MV-4-11 (cell line): ENCODE measurements at places on chromosomes 1 and 21.
A peak's percentile ranks its signal among the peaks of the same experiment; 100 is the strongest.

GRCh38 chr1:81232420-81232819 lies 568.3 kb upstream of the ADGRL2 start:
- DNase-seq = no peak

GRCh38 chr1:99943223-99943794 lies 26.5 kb upstream of the SLC35A3 start:
- no peak for DNase-seq

DNA sequence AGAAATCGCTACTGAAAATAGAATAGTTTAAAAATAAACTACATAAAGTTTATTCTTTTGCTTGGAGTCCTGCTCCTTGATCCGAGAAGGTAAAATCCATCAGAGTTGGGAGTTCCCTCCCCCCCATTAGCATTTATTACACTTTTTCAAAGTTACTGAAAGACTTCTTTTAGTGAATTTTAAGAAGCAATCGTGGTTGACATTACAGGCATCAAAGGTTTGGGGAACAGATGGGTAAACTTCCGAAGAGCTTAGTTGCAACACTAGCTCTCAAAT lies 31.0 kb upstream of the NFIA start:
- DNase-seq = no peak

GRCh38 chr1:13570924-13571323 lies 12.7 kb upstream of the PDPN start:
- DNase-seq = no peak

DNA sequence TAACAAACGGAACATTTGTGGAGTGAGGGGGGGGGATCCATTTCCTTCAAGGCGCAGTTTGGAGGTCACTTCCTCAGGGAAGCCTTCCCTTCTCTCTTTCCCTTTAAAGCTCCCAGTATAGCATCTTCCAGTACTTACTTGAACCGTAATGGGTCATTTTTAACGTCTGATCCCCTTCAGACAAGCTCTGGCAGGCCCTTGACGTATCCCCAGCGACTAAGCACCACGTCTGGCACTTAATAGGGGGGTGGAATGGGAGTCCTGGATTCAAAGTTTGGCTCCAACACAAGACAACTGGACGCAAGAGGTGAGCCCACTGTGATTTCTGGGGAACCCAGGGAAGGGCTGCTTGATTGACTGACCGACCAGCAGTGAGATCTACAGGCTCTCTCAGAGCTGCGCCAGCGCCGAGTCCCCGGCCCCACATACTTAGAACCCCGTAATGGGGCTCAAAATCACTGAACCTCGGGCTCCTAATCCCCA lies 441 bp downstream of the YARS1 start:
- DNase-seq = peak; percentile 31

DNA sequence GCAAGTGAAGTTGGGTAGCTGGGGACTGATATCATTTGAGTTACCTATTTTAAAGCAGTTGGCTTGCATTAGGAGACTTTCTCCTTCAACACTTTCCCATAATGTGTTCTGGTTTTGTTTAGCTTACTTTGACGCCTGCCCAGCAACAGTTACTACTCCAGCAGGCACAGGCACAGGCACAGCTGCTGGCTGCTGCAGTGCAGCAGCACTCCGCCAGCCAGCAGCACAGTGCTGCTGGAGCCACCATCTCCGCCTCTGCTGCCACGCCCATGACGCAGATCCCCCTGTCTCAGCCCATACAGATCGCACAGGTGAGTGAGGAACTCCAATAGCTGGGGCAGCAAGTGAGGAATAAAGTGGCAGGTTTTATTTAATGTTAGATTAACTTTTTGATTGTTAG lies 144.3 kb downstream of the CD247 start:
- no peak for DNase-seq

DNA sequence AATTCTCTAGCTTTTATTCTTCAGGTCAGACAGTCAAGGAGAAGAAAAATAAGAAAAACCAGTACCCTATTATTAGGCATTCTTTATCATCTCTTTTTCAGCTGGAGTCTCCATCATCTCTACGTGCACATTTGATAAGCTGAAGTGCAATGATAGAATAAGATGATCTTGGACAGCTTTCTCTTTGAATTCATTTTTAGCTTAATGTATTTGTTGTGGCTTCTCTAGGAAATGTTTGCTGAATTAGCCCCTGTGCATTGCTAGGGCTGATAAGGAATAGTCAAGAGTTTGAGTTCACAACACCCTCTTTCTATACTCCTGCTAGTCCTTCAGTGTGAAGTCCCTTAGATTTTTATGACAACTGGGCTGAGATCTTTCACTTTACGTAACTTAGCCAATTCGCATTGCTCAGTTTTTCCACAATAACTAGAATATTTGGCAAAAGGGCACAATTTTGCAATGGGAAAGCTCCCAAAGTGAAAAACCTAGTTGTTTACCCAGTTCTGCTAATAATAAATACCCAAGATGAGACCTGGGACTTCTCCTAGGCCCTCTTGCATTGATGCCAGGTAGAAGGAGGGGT lies 7.0 kb upstream of the KCNJ15 start:
- DNase-seq = no peak

DNA sequence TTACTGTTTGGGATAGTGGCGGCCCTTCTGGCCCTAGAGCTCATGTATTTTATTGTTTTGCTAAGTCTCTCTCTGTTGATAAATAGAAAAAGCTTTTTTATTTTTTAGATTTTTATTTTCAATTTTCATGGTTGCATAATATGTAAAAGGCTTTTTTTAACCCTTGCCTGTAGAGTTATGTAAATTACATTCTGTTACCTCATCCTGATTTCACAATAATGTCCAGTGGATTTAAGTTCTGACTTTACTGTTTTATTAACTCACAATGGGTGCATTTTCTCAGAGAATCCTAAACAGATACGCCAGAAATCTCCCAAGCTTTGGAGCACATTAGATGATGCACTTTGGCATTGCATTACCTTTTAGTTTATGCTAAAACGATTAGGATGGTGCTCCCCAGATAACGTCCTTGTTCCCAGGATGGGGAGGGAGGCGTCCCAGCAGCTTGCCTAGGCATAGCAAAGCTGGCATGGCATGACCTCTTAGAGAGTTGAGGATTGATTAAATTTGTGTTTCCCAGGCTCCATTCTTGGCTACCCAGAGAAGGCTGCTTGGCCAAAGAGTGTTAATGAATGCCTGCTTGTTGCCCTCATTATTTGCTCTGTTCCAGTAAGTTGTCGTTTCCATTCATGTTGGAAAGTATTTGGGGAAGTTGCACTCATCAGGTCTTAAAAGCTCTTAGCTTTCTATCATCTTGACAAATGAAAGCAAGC lies 17.1 kb downstream of the UTP25 start:
- peak; percentile 52 for DNase-seq

GRCh38 chr1:235968831-235969230 lies 96.1 kb downstream of the NID1 start:
- no peak for DNase-seq

DNA sequence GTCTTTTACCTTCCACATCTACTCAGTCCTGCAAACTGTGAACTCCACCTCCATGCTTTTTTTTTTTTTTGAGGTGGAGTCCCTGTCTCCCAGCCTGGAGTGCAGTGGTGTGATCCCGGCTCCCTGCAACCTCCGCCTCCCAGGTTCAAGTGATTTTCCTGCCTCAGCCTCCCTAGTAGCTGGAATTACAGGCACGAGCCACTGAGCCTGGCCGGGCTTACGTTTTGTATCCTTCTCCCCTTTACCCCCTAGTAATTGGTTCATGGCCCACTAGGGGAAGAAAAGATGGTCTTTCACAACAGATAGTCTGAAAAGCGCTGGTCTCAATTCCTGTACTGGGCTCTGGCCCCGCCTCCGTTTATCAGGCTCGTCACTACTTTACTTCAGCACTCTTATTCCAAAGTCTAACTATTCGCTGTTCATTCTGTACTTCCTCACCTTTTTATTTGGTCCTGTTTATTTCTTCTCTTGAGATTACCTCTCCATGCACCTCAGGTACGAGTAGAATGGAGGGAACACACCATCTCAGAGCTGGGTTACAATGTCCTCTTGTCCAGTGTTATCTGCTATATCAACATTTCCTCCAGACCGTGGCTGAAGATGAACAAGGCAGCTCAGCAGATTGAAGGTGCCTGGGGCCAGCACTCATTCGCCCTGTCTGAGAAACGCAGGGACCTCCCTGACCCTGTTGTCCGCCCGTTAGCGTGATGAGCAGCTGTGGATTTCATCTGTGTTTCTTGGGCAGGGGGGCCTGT lies 16.2 kb downstream of the CNST start:
- peak; percentile 58 for DNase-seq

DNA sequence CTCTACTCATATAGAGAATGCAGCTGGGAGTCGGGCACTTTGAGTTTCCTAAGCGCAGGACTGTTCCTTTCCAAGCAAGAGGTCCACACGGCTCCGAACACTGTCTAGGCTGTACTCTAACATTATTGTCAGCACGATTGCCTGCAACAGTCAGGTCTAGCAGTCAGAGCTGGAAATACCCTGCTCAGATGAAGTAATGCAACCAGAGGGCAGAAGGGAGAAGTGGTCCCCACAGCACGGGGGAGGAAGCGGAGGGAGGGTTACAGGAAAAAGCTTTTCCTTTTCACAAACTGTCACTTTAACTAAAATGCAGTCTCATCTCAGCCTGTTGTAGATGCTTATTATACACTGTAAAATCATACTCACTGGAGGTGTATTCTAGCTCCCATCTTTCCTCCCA lies 98.9 kb upstream of the SLC44A3 start:
- DNase-seq = peak; percentile 93

DNA sequence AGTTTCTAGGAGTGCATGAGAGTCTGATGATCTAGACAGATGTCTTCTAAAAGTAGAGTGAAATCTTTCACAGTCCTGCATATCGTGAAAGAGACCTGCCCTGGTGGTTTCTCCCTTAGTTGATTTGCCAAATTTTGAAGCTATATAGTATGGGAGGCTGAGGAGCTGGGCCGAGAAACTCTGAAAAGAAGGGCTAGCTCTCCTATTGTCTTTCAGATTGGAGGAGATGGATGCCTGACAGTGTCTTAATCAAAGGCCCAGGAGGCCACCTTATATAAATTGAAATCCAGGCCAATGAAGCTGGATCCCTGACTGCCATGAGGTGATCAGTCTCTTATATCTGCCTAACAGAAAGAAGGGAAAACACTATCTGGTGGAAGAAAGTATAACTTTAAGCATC lies 18.4 kb upstream of the CD84 start:
- no peak for DNase-seq

DNA sequence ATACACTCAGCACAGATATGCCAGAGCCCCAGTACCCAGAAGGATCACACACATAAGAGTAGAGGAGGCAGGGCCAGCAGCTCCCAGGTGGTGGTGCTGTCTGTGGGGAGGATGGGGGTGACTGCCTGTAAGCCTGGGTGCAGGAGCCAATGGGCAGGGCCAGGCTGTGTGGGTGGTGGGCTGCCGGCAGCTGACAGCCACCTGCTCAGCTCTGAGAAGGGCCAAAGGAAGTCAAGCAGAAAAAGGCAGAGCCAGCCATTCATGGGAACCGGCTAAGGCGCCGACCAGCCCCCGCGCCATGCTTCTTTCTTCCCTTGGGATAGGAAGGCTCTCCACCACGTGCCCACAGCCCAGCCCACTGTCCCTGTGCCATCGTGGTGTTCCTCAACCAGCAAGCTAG lies 14.1 kb downstream of the PIK3C2B start:
- no peak for DNase-seq

DNA sequence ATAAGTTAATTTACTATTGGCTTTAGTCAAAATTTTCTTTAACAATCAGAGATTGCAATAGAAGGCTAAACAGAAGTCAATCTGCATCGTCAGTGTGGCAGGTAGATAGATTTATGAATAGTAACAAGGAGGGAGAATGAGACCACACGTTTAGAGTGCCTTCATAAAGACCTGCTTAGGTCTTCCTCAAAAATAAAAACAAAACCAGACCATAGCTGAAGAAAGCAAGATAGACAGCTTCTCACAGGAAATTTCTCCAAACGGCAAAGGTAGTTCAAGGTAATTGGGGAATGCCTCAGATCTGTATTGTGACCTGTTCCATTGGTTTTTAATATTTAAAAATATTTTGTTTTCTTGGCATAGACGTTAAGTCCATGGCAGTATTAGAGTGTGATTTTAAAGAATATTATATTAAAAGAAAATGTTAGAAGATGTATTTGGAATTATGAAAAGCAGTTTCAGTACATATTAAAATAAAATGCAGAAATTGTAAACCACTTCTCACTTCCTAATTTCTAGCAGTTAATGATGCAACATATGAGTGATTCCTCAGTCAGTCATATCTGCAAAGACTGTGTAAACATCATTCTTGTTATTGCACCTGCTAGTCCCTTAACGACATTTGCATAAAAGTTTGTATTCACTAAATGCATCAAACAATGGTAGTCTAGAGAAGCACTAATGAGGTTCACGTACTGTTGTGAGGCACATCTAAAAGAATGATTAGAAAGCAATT lies 278.0 kb downstream of the HLX start:
- DNase-seq = peak; percentile 78

- DNase-seq = no peak
Measured at GRCh38 chr1:172229942-172230341, 190.5 kb upstream of the C1orf105 start.

- no peak for DNase-seq
Measured at GRCh38 chr1:111709986-111710385, 29.2 kb downstream of the INKA2 start.

GRCh38 chr1:18294437-18295176 lies 186.1 kb upstream of the KLHDC7A start:
- no peak for DNase-seq

DNA sequence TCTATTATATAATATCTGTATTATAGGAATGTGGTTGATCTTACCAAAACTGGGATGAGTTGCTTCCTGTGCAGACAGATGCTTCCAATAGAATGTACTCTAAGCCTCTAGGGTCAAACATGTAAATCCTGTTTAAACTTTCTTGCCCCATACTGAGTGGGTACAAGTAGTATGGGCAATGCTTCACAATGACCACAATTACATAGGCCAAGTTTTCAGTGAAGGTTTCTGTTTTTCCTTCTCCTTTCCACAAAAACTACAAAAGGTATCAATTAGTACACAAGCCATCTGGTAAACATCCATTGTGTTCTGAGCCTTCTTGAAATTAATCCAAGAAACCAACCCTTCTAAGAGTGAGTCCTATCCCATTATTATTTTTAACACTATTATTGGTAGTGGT lies 16.8 kb downstream of the OTUD7B start:
- no peak for DNase-seq

GRCh38 chr1:12376236-12377045 lies 146.6 kb downstream of the VPS13D start:
- peak; percentile 94 for DNase-seq

DNA sequence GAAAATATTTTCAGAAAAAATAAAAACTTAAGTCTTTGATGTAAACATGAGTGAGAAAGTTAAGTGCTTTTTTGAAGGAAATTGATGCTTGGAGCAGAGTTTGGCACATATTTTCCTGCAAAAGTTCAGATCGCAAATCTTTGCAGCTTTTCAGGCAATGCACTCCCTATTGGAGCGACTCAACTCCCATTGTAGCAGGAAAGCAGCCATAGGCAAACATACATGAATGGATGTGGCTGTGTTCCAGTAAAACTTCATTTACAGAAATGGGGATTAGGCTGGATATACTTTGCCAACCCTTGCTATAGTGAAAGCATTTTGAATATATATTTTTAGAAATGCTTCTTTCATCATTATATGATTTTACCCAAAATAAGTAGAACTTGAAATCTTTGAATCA lies 8.1 kb downstream of the AGL start:
- DNase-seq = no peak
